ENCODE measurements at places on chromosomes 12 and 14.

GRCh38 chr12:92989715-92990484, 60.8 kb upstream of the EEA1 start:
- no peak for DNase-seq

DNA sequence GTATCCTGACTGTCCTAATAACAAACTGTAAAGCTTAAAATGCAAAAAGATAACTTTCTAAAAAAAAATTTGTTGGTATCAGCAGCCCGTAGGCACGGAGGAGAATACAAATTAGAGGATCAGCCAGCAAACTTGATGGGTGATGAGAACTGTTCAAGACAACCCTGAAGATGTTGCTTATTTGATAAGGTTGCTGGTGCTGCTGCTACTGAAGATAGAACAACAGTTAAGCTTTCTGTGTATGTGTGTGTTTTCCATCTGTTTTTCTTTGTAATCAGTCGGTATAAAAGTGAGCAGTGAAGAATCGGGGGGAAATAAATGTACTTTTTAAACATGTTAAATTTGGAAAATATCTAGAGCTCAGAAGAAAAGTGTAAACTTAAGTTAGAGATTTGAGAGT, 67.4 kb upstream of the POC1B start:
- no peak for DNase-seq

- no peak for DNase-seq
Observed at GRCh38 chr12:26863515-26863914, 30.5 kb upstream of the ITPR2 start.

- DNase-seq = no peak
Observed at GRCh38 chr12:49809381-49809905, 18.8 kb downstream of the NCKAP5L start.

DNA sequence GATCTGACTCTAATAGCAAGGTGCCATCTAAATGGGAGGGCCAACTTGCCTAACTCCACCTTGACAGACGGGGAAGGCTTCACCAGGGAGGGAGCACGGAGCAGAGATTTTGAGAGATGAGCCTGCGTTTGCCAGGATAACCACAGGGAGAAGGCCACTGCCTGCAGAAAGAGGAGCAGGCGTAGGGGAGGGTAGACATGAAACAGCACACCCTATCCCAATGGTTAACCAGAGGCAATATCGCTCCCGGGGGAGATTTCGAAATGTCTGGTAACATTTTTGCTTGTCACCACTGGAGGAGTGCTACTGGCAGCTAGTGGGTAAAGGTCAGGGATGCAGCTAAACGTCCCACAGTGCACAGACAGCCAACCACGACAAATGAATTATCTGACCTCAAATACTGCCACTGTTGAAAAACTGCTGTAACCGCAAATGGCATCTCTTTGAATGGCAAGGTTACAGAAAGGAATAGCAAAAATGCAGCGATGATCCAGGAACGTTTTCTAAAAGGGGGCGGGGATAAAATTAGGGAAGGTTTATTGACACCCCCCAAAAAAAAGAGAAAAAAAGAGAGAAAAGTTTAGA, 126.0 kb upstream of the ATF7IP start:
- DNase-seq = no peak
